RPMI7951 (cell line): ENCODE measurements at places on chromosomes 12 and 14. TPM values are rescaled to one million over a fixed set of nuclear protein-coding genes. Genes with fewer than 3 reads are reported as not detected.

DNA sequence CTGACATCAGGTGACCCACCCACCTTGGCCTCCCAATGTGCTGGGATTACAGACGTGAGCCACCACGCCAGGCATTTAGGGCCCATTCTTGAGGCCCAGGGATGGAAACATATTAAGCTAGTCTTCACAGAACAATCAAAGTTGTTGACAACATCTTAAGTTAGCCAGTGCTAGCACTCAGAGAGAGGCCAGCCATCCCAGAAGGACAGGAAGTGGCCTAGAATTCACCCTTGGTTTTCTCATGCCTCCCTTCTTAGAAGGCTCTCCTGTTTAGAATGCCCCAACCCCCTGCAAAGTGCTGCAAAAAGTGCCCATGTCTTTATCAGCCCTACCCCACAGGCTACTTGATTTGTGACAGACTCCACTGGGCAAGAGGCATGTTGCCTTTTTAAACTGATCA, 12.1 kb upstream of the OR6J1 start:
- DNase-seq, result no peak

DNA sequence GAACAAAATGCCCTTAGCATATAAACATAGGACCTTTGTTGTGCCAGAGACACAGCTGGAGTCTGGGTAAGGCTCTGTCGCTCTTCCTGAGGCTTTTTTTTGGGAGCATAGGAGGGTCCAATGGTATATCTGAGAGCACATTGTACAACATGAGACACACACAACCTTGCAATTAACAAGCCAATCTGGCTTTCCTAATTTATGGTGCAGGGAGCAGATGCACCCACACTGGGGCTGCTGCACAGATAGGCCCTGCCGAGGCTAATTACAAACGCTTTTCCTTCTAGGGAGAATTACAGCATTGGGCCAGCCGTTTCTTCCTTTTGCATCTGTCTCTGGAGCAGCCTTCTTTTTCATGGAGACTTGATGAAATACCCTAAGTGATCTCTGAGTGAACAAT, 75.0 kb upstream of the OVCH1 start:
- no peak for DNase-seq

CLMN gene
- 0.59 and 0.72 TPM in 2 replicates for total RNA-seq

DNA sequence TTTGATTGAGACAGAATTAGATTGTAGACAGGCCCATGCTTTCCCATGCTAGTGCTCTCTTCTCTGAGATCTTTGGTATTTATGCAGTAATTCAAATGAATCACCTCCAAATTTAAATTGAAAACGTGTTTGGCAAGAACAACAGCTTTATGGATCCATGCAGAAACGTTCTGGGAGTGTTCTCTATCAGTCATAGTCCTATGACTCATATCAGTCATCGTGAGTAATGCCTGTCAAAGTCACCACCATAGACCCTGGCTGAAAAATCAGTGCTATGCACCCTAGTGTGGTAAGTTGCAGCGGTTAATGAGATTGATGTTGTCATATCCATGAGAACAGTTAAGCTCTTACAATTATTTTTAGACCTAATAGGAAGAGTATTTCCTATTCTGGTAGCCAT, 90.1 kb upstream of the FOXG1 start:
- peak; percentile 79 for DNase-seq
